ENCODE measurements at places on chromosomes 5 and 9.

- DNase-seq: no peak
- no peaks in the 10 kb centered on the region for H3K27me3 ChIP-seq
- no peak overlapping the region for H3K27ac ChIP-seq
- H3K36me3 ChIP-seq: no peaks in the 10 kb centered on the region
- no peak overlapping the region for H3K4me3 ChIP-seq
Observed at GRCh38 chr5:156531199-156531598, 204.2 kb downstream of the SGCD start.

GRCh38 chr5:149834246-149834855 lies 104.2 kb downstream of the PPARGC1B start:
- no peaks in the 10 kb centered on the region for H3K27me3 ChIP-seq
- no peak overlapping the region for H3K27ac ChIP-seq
- peaks cover 4% of the 10 kb centered on the region for H3K4me1 ChIP-seq
- no peak for DNase-seq
- peaks cover 19% of the 10 kb centered on the region for H3K36me3 ChIP-seq

DNA sequence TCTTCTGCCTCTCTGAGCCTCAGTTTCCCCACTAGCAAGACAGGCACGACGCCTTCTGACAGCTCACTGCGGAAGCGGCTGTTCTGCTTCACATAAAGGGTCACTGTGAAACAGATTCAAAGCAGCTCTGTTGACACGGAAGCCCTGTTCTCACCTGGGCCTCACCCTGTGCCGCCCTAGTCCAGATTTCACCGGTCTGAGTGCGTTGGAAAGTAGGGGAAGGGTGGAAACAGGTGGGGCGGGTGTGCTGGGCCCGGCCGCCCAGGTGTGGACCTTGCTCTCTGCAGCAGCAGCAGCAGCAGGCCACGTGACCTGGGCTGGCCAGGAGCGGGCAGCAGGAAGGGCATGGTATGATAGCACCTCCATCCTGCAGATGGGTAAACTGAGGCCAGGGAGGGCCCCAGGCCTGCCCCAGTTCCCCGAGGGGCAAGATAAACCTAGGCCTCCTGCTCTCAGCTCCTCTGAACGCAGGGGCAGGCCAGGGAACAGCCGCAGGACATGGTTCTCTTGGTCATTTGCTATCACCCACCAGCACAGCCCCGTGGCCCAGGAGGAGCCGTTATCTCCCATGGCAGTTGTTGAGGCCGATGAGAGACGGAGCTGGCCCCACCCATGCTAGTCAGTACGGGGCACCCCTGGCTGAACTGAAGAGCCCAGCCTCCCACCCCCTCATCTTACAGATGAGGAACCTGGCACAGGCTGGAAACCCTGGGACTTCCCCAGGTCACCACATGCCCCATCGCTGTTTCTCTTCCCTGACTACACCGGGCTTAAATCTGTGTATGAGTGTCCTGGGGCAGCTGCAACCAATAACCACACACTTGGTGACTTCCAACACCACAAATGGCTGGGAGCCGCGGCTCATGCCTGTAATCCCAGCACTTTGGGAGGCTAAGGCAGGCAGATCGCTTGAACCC lies 12.1 kb downstream of the PTGES2 start:
- no peaks in the 10 kb centered on the region for H3K27me3 ChIP-seq
- no peak overlapping the region for H3K4me3 ChIP-seq
- H3K4me1 ChIP-seq: peaks cover 10% of the 10 kb centered on the region
- no peak overlapping the region for H3K27ac ChIP-seq

DNA sequence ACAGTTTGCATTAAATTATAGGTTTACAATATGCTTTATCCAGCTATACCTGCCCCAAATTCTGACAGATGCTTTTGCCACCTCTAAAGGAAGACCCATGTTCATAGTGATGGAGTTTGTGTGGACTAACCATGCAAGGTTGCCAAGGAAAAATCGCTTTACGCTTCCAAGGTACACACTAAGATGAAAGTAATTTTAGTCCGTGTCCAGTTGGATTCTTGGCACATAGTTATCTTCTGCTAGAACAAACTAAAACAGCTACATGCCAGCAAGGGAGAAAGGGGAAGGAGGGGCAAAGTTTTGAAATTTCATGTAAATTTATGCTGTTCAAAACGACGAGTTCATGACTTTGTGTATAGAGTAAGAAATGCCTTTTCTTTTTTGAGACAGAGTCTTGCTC lies 41.0 kb downstream of the FXN start:
- H3K27ac ChIP-seq: no peak overlapping the region
- H3K36me3 ChIP-seq: no peaks in the 10 kb centered on the region
- H3K4me3 ChIP-seq: no peak overlapping the region

GRCh38 chr9:132485393-132485792 lies 75.4 kb downstream of the CFAP77 start:
- no peak overlapping the region for H3K4me3 ChIP-seq
- H3K27me3 ChIP-seq: peaks cover 75% of the 10 kb centered on the region
- H3K27ac ChIP-seq: no peak overlapping the region
- H3K36me3 ChIP-seq: no peaks in the 10 kb centered on the region
- DNase-seq: no peak

DNA sequence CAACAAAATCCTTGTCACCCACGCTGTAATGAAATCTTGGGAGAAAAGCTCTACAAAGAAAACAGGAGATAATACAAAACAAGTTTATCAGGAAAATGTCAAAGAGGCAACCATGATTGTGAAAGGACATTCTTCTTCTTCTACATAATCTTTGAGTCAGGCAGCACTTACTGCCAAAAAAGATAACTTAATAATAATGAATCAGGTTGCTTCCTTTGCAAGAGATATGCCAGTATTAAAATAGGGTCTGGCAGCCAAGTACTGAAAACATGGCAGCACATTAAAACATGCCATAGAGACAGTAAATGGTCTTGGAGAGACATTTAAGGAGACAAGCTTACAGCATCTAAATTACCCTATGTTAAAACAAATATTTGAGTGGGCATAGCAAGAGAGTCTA lies 1573.4 kb downstream of the EFNA5 start:
- no peaks in the 10 kb centered on the region for H3K27me3 ChIP-seq
- H3K4me1 ChIP-seq: no peaks in the 10 kb centered on the region
- no peaks in the 10 kb centered on the region for H3K36me3 ChIP-seq
- no peak overlapping the region for H3K4me3 ChIP-seq
- no peak overlapping the region for H3K27ac ChIP-seq

- H3K4me3 ChIP-seq: no peak overlapping the region
- H3K36me3 ChIP-seq: no peaks in the 10 kb centered on the region
- DNase-seq: no peak
- H3K27me3 ChIP-seq: no peaks in the 10 kb centered on the region
- H3K27ac ChIP-seq: peak overlapping the region; percentile 57
Observed at GRCh38 chr5:160271836-160272235, 40.5 kb downstream of the CCNJL start.

GRCh38 chr9:71514344-71514975 lies 253.9 kb downstream of the CEMIP2 start:
- H3K4me3 ChIP-seq: no peak overlapping the region
- H3K27ac ChIP-seq: no peak overlapping the region
- no peaks in the 10 kb centered on the region for H3K4me1 ChIP-seq
- no peak for DNase-seq
- H3K36me3 ChIP-seq: no peaks in the 10 kb centered on the region

- H3K27me3 ChIP-seq: no peaks in the 10 kb centered on the region
- no peak overlapping the region for H3K4me3 ChIP-seq
- H3K27ac ChIP-seq: no peak overlapping the region
- no peaks in the 10 kb centered on the region for H3K36me3 ChIP-seq
- no peaks in the 10 kb centered on the region for H3K4me1 ChIP-seq
Observed at GRCh38 chr5:60806591-60807243, 37.4 kb downstream of the ELOVL7 start.

GRCh38 chr5:72495410-72495809 lies 11.8 kb downstream of the ZNF366 start:
- no peak for DNase-seq
- H3K4me3 ChIP-seq: no peak overlapping the region
- H3K4me1 ChIP-seq: no peaks in the 10 kb centered on the region
- no peaks in the 10 kb centered on the region for H3K36me3 ChIP-seq

DNA sequence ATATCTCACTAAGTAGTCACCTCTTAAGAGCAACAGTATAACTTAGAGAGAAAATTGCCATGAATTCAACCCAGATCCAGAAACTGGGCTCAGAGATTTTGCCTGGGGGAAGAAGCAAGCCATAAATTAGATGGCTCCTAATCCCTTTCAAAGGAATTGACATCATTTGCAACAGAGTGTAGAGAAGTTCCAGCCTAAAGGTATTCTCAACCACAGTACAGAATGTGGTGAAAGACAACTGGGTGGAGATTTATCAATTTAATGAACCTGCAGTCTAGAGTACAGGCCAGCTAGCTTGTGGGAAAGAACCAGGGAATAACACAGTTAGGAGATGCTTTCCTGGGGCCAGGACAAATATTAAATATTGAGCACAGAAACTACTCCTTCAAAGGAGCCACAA lies 39.6 kb downstream of the CDKL3 start:
- H3K4me1 ChIP-seq: no peaks in the 10 kb centered on the region
- DNase-seq: no peak
- no peaks in the 10 kb centered on the region for H3K27me3 ChIP-seq
- H3K27ac ChIP-seq: no peak overlapping the region
- no peaks in the 10 kb centered on the region for H3K36me3 ChIP-seq

- H3K36me3 ChIP-seq: no peaks in the 10 kb centered on the region
- H3K4me3 ChIP-seq: no peak overlapping the region
- no peaks in the 10 kb centered on the region for H3K4me1 ChIP-seq
- no peak for DNase-seq
- no peaks in the 10 kb centered on the region for H3K27me3 ChIP-seq
Observed at GRCh38 chr5:16160706-16161105, 18.9 kb downstream of the MARCHF11 start.

GRCh38 chr5:87411586-87411972 lies 1.2 kb downstream of the CCNH start:
- peak overlapping the region; percentile 98 for H3K27ac ChIP-seq
- no peaks in the 10 kb centered on the region for H3K27me3 ChIP-seq
- H3K4me1 ChIP-seq: peaks cover 27% of the 10 kb centered on the region
- peak overlapping the region; percentile 73 for H3K4me3 ChIP-seq
- no peak for DNase-seq

GRCh38 chr9:16030528-16031185 lies 477.8 kb downstream of the CCDC171 start:
- no peak for DNase-seq
- H3K36me3 ChIP-seq: no peaks in the 10 kb centered on the region
- no peak overlapping the region for H3K4me3 ChIP-seq
- H3K27ac ChIP-seq: no peak overlapping the region
- H3K4me1 ChIP-seq: no peaks in the 10 kb centered on the region

- peak overlapping the region; percentile 92 for H3K27ac ChIP-seq
- no peaks in the 10 kb centered on the region for H3K27me3 ChIP-seq
- peaks cover 61% of the 10 kb centered on the region for H3K4me1 ChIP-seq
Observed at GRCh38 chr5:172885597-172886340, 51.7 kb downstream of the ERGIC1 start.

- H3K4me1 ChIP-seq: peaks cover 40% of the 10 kb centered on the region
- H3K4me3 ChIP-seq: peak within 1 kb of the TSS; percentile 59
- no peak for DNase-seq
- H3K27me3 ChIP-seq: peaks cover 28% of the 10 kb centered on the region
- peak within 1 kb of the TSS; percentile 71 for H3K27ac ChIP-seq
- H3K36me3 ChIP-seq: no peaks in the 10 kb centered on the region
Observed at GRCh38 chr9:133534346-133535291, at the start of gene ADAMTSL2. ADAMTSL2 (plus strand) TSS chr9:133534704; CDS start chr9:133536713, 2,009 bp downstream.

- no peaks in the 10 kb centered on the region for H3K27me3 ChIP-seq
- H3K36me3 ChIP-seq: no peaks in the 10 kb centered on the region
- no peaks in the 10 kb centered on the region for H3K4me1 ChIP-seq
- H3K4me3 ChIP-seq: no peak overlapping the region
- no peak overlapping the region for H3K27ac ChIP-seq
Observed at GRCh38 chr5:174945853-174946252, 221.5 kb downstream of the MSX2 start.

GRCh38 chr5:73446631-73447529 lies 1.7 kb downstream of the FOXD1 start:
- H3K27me3 ChIP-seq: peaks cover 86% of the 10 kb centered on the region
- H3K4me3 ChIP-seq: peak overlapping the region; percentile 21
- peaks cover 26% of the 10 kb centered on the region for H3K4me1 ChIP-seq
- no peak for DNase-seq
- H3K36me3 ChIP-seq: no peaks in the 10 kb centered on the region

- no peak overlapping the region for H3K27ac ChIP-seq
- no peaks in the 10 kb centered on the region for H3K36me3 ChIP-seq
- H3K4me3 ChIP-seq: no peak overlapping the region
- no peaks in the 10 kb centered on the region for H3K4me1 ChIP-seq
Observed at GRCh38 chr5:24693609-24694008, 48.8 kb upstream of the CDH10 start.

- DNase-seq: no peak
- no peaks in the 10 kb centered on the region for H3K36me3 ChIP-seq
- H3K4me1 ChIP-seq: no peaks in the 10 kb centered on the region
- no peak overlapping the region for H3K4me3 ChIP-seq
- no peaks in the 10 kb centered on the region for H3K27me3 ChIP-seq
Observed at GRCh38 chr5:54823006-54823405, 162.4 kb downstream of the ESM1 start.

GRCh38 chr5:143331956-143332355 lies 71.5 kb downstream of the NR3C1 start:
- DNase-seq: no peak
- H3K27me3 ChIP-seq: no peaks in the 10 kb centered on the region
- H3K27ac ChIP-seq: no peak overlapping the region

DNA sequence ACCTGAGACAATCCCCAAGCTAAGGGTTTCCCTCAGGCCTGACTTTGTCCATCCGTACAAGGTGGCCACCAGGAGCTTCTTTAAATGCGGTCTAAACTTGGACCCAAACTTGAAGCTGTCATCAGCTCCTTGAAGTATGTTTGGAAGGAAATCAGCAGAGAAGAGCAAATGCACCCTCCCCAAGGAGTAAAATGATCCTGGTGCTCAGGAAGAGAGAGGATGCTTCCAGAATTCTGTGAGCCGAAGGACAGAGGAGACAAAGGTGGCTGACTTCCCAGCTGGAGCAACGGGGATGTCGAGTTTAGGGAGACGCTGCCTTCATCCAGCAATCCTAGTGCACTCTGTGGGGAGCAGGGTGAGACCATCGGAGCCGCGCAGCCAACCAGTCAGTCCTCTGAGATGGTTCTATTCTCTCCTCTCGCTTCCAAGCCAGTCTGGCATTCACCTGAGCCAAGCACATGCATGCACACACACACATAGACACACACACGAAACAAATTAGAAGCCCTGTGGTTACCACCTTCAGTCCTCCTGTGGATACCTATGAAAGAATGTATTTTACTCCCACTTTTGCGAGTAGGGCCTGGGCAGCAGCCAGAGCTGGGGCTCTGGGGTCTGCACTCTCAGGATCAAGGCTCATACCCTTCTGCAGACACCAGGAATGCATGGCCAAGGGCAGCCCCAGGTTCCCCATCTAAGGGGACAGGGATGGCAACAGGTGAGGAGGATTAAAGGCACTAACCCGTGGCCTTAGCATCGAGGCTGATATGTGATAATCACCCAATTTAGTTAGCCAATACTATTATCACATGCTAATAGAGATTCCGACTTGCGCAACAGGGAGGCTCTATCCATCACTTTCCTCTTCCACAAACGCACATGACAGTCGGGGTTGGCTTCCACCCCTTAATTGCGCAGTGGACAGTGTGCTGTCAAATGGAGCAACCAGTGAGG lies 75.8 kb downstream of the GTF3C4 start:
- peaks cover 32% of the 10 kb centered on the region for H3K27me3 ChIP-seq
- H3K4me3 ChIP-seq: no peak overlapping the region
- no peak overlapping the region for H3K27ac ChIP-seq
- H3K4me1 ChIP-seq: no peaks in the 10 kb centered on the region
- no peaks in the 10 kb centered on the region for H3K36me3 ChIP-seq

Measured in lower lobe of right lung (tissue), 2 donors.